Hematopoietic multipotent progenitor cell treated with erythropoietin and hydrocortisone succinate and interleukin-3 and kit ligand, for 4 days (in vitro differentiated cells): ENCODE measurements at places on chromosomes 3 and 15.

DNA sequence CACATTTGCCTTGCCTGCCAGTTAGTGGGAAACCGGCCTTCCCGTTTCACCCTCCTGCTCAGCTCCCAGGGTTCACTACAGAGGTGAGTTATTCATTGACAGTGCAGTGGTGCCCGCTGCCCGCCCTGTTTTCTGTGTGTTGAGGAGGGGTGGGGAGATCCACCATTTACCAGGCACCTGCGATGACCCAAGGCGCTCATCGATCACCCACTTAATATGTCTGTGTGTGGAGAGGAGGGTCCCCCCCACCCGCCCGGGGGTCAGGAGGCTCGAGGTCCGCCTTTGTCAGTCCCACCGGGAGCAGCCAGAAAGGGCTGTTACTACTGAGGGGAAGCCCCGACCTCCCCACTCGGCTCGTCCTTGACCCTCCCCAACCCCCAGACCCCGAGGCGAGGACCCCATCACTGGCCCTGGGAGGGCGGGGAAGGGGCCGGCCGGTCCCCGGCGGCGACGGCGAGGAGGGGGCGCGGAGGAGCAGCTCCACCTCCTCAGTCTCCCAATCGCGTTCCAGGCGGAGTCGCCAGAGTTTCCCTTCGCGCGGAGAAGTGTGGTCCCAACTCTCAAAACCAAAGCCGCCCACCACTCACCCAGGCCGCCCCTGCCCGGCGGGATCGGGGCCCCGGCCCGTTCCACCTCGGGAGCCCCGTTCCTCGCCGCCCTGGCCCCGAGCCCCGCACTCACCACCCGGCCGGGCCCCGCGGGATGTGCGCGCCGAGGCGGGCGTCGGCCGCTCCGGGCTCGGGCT lies 1.1 kb downstream of the PLXNB1 start:
- peak; percentile 14 for DNase-seq

DNA sequence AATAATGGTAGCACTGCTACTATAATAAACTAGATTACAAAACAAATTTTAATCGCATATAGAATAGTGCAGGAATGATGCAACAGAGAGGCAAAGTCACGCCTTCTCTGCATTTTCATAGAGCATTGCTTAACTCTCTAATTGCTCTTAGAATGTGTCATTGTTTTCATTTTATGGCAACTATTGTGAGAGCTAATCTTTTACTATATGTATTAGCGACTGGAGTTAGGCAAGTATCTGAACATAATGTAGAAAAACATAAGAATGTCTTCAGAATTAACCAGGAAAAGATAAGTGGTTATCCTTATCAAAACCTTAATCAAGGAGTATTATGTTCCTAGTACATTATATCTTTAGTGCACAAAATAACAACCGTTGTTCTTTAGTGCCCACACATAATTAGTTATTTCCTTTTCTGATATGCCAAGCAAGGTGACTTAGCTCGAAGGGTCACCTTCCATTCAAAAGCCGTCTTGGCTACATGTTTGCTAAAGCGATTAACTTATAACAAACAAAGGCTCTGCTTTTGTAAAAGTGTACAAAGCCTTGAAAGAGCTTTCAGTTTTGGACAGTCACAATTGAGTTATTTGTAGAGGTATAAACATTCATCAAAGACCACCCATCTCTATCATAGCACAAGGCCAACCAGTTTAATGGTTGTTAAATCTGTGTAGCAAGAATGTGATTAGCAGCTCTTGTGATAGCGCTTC lies 1328.9 kb downstream of the ROBO2 start:
- no peak for DNase-seq

DNA sequence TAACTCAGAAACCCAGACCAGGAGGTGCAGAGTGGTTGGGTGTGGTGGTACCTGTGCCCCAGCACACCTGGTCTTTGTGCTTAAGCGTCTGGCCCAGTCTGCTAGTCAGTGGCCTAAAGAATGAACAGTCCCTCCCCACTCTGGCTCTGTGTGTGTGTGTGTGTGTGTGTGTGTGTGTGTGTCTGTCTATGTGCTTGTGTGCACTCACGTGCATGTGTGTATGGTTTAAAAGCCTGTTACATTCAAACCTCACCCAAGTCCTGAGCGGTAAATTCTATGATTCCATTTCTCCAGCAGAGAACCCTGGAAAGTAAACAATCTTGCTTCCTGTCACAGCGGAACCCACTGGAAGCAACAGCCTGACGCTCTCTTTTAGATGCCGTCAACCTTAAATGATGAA lies 34.2 kb downstream of the EDEM1 start:
- DNase-seq: no peak

DNA sequence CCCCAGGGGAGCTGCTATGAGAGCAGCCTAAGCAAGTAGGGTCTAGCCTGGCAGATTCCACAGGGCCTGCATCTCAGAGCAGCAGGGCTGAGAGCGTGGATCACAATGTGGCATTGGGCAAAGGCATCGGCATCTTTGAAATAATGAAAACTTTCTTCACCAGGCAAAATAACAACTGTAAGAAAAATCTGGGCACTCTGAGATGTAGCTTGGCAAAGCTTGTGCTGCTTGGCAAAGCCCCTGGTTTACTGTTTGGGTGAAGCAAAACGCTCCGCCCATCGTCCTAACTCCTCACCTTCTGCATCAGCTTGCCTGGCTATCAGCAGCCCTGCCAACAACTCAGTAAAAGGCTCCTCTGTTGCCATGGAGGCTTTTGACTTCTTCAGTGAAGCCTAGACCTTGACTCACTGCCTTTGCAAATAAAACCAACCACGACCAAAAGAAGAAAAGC lies 212.8 kb upstream of the EIF1B start:
- DNase-seq: no peak

DNA sequence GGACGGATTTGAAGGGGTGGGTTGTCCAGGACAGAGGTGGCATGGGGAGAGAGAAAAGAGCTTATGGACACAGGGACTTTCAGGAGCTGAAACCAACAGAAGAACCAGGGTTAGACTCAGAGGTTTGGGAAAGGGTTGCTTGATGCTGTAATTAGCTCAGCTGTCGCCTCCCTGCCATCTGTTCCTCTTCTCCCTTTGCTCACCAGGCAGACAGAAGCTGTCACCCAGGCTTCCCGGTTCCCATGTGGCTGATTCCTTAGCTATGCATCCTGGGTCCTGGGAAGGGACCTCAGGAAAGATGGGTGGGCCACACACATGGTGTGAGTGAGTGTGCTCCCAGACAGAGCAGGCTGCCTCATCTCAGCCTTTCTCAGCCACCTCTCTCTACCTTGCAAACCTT lies 14.1 kb downstream of the PTPN23 start:
- no peak for DNase-seq

DNA sequence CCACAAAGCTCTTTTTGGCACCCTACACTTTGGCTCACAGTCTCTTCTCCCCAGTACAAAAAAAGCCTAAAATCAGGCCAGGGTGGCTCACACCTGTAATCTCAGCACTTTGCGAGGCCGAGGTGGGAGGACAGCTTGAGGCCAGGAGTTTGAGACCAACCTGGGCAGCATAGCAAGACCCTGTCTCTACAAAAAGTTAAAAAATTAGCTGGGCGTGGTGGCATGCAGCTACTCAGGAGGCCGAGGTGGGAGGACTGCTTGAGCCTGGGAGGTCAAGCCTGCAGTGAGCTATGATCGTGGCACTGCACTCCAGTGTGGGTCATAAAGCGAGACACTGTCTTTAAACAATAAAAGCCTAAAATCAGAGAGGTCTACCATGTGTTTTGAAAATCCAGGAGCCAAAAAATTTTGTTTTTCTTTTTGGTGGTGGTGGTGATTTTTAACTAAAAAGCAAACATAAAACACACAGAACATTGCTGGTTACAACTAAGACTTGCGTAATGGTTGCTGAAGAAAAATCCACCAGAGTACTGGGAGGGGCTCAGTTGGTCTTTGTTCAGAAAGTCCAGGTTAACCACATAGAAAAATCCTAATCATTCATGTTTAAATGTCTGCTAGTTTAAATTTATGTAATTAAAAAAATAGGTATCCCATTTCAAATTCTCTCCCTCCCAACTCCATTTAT lies 1.6 kb upstream of the MAN2C1 start:
- no peak for DNase-seq

DNA sequence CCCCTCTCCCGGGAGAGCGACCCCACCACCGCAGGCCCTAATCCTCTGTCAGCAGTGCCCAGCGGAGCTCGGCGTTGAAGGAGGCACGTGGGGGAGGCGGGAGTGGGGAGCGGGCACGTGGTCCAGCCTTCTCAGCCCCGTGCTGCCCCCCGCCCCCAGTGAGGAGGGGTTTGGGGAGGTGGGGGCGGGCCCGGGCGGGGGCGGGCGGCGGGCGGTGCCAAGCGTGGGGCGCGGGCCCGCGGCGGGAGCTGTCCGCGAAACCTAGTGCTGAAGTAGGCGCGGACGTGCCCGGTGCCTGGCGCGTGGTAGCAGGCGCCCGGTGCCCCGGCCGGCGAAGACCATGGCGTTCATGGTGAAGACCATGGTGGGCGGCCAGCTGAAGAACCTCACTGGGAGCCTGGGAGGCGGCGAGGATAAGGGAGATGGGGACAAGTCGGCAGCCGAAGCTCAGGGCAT lies at the start of gene CPLX3:
TSS of gene CPLX3 (plus strand) at position 264 of the 456 bp plus-strand sequence. CDS start at position 341, 77 bp downstream.
- DNase-seq: peak; percentile 66

DNA sequence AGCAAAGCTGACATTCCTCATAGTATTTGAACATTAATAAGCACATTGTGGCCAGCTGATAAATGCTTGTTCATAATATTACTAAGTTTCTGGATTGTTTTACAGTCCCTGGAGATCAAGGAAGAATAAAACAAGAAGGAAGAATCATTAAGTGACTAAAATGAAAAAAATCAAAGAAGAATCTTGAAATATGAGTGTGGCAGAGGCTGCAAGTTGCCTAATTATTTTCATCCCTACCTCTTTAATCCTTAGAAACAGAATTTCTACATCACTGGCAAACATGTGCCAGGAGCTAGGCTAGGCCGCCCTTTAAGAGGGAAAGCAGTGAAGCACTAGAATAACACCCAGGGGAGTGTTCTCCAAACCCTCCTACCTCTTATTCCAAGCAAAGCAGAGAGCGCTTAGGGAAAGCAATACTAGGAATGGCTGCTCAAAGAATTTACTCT lies 98.9 kb downstream of the MAGI1 start:
- DNase-seq: no peak

GRCh38 chr15:75945953-75946352 lies 42.3 kb downstream of the FBXO22 start:
- peak; percentile 71 for DNase-seq

DNA sequence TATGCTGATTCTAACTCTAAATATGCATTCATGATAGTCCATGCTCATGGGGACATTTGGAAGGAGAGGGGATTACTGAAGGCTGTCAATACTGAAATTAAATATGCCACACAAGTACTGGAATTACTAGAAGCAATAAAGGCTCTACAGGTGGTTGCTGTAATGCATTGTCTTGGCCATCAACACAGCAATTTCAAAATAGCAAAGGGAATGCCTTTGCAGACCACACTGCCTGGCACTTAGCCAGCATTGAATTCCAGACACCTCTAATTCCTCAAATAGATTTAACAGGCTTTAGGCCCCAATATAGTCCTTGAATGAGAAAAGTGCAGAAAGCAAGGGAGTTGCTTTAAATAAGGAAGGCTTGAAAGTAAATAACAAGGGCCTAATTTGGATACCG lies 115.8 kb upstream of the PLCL2 start:
- no peak for DNase-seq
